GM03348 (cell line): ENCODE measurements at places on chromosomes 12 and 14.

DNA sequence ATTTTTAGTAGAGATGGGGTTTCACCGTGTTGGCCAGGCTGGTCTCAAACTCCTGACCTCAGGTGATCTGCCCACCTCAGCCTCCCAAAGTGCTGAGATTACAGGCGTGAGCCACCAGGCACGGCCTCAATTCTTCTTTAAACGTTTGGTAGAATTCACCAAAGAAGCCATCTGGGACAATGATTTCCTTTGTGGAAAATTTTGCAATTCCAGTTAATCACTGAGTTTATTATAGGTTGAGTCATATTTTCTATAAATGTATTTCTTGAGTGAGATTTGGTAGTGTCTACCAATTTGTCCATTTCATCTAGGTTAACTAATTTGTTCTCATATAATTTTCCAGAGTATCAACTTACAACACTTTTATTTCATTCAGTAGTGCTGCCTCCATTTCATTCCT lies 683.9 kb upstream of the TMEM132C start:
- no peak for DNase-seq

DNA sequence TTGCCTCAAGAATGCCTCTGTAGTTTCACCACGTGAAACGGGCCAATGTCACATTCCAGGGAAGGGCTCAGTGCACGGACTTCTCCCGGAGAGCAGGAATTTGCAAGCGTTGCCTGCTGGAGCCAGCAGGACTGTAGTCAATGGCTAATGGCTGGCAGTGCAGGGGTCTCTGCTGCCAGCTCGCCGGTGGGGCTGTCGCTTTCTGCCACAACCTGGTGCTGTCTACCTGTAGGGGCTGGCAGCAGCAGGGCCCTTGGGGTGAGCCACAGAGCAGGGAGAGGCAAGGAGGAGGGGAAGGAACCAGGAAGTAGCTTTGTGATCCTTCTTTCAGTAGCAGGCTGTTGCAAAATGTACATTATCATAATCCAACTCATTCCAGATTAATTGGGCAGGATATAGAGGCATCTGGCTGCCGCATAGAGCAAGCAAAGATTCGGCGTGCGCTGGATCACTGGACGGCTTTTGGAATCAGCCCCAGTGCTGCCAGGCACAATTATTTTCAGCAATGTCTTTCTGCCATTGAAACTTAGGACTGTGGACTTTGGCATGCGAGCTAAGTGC lies 114.1 kb downstream of the PAPOLA start:
- DNase-seq = no peak

DNA sequence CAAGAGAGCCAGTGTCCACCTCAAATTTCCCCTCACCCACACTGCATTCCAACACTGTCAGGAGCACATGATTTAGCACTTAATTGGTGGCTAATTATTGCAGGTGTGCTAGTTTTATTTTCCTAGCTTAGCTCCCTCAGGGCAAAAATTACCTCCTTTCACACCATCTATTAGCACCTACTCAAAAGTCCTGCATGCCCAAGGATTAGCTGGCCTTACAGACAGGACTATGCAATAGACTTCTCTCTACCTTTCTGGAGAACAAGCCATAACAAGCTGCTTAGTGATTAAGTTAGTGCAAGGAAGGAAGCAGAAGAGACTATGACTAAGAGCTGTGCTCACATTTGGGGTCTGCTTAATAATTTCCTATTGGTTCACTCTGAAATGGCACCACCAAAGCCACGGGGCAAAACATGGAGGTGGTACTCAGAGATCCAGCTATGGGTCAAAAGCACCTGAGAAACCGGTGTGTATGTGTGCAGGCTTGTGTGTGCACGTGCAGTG lies 69.5 kb downstream of the STON2 start:
- DNase-seq = no peak

- no peak for DNase-seq
Measured at GRCh38 chr12:87518481-87518880, 510.7 kb downstream of the C12orf50 start.

DNA sequence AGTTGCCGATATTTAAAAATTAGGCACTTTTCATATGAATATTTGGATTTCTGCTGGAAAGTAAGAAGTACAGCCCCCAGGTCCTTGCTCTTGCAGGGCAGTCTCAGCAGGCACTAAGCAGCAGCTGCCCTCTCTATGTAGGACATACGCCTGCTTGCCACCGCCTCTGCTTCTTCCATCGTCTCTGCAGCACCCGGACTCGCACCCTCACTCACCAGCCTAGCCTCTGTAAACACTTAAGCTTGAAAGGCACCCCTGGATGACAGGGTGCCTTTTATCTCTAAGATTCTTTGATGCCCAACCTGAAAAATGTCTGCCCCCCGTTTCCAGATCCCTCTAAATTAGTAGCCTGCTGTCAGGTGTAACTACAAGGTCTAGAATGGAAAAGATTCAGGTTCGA lies 19.0 kb downstream of the OTUB2 start:
- no peak for DNase-seq

DNA sequence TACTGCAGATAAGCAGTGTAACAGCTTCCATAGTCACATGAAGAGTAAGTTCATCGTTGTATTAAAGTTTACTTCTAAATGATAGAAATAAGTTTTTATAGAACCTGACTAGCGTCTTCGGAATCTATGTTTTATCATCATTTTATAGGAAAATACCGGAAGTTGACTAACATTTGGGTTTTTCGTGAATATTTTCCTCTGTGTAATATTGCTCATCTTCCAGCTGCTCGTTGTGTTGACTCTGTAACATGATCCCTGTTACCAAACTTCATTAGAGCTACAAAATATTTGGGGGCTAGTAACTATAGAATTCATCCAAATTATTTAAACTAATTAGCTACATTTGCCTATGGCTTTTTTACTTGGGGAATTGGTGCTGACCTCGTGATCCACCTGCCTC lies 37.2 kb downstream of the DDX51 start:
- no peak for DNase-seq
